ENCODE measurements at places on chromosomes 2 and 18.
A peak's percentile ranks its signal among the peaks of the same experiment; 100 is the strongest.

DNA sequence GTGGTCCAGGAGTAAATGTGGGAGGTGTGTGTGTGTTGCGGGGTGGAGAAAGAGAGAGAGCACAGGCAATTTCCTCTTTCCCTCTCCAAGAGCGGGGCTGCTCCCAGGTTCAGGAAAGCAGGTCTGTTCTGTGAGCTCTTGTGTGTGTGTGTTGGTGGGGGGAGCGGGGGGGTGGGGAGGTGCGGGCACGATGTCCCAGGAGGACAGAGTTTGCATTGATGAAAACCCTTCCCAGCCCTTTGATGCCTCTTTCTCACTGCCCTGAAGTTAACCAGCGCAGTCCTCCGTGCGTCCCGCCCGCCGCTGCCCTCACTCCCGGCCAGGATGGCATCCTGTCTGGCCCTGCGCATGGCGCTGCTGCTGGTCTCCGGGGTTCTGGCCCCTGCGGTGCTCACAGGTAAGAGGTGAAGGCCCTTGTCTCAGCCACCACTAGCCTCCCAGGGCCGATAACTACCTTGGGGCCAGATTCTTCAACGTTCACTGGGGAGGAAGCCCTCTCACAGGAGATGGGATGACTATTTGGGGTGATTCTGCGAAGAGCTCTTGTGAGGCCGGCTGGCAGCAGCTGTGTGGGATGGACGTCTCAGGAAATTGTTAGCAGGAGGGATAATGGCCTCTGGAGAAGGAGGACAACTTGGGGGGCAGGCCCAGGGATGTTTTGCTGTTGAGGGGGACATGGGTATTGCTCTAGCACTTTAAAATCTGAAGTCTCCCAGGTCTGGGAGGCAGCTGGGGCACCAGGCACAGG lies at the start of gene SNORC:
Gene SNORC (plus strand): TSS at position 247 of the 748 bp plus-strand sequence. CDS start 78 bp downstream, at position 325.
- DNase-seq: no peak

DNA sequence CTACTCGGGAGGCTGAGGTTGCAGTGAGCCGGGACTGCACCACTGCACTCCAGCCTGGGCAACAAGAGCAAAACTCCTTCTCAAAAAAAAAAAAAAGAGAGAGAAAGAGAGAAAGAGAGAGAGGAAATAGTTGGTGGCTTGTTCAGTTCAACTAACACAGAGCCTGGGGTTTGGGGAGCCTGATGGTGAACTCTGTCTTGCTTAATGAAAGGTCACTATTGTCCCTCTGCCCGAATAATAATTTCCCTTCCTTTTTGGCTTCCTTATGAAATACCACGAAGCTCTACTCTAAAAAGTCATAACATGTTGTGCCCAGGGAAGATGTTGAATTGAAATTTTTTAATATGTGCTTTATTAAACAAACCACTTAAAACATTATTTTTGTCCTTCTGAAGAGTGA lies 17.3 kb downstream of the BCL2 start:
- DNase-seq: peak; percentile 49

DNA sequence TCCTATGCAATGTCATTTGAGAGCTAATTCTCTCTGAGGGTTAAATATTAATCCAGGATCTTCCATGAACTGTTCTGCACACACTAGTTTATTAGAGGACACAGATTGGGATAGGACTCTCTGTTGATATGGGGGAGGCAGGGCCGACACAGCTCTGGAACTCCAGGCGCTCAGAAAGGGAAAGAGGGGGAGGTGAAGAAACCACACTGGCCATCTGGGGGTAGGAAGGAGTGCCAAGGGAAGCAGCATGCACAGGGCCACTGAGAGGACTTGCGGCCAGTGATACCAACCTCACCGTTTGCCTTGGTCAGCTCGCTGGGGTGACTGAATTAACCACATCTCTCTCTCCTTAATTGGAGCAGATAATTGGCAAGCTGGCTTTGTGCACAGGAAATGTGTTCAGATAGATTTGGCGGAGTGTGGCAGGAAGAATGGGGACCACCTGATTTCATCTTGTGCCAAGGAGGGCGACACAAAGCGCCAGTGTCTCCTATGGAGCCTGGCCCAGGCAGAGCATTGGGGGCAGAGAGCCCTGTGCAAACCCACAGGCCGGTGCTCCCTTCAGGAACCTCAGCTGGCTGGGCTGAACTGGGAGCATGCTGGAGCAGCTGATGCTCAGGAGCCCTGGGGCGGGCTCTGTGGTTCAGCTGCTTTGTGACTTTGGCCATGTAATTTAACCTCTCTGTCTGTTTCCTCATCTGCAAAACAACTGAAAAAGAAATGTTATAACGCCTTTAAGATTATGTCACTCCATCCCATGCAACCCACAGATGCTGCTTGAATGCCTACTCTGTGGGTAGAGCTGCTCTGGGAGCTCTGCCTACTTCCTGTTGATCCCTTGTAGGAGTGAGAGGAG lies 114.7 kb upstream of the STON1 start:
- DNase-seq: peak; percentile 62

DNA sequence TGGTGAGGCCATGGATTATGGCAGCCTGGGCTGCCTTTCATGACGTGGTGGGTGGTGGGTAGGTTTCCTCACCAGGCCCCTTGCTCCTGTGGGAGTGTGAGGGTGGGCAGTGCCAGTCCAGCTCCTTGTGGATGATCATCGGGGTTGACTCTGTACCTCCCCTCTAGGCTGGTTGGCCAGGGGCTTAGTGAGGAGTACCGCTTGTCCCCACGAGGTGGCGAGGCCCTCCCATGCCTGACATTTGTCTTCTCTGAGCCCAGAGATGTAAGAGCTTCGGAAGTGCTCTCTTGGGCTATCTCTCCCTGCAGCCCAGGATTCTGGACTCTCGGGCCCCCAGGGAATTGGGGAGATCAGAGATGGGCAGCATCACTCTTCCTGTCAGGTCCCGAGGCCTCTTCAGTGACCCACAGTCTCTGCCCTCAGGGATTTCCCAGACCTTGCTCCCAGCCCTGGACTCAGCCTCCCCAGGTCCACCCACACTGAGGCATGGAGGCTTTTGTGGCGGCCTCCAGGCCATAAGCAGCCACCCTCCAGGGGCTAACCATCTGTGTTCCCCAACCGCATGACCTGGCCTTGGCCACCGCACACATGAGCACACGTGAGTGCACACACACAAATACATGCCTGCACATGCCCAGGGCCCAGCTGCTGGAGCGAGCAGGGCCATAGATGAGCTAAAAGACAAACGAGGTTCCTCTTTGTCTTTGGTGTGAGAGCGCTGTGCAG lies 6.5 kb downstream of the SPR start:
- DNase-seq: peak; percentile 64

- DNase-seq: no peak
These were observed 7.0 kb downstream of the MLPH start for GRCh38 chr2:237494066-237494465.

DNA sequence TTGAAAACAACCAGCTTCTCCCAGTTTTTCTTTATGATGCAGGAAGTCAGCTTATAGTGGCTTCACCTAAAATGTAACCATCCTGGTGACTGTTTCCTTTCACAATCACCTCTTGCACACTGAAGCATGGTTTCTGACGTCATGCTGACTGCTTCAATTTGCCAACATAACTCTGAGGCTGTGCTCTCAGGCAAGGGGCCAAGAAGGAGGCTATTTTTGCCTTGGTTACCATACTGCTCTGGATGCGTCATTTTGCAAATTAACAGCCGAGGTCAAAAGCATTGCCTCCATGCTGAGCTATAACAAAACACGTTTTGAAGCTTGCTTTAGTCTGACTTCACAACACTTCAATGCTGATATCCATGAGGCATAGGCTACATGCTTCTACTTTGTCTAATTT lies 397.8 kb downstream of the METTL4 start:
- peak; percentile 5 for DNase-seq

- DNase-seq: no peak
These were observed 8.1 kb upstream of the PSTPIP2 start for GRCh38 chr18:46080156-46080555.

GRCh38 chr2:28522481-28522880 lies 26.6 kb downstream of the PLB1 start:
- DNase-seq: no peak

DNA sequence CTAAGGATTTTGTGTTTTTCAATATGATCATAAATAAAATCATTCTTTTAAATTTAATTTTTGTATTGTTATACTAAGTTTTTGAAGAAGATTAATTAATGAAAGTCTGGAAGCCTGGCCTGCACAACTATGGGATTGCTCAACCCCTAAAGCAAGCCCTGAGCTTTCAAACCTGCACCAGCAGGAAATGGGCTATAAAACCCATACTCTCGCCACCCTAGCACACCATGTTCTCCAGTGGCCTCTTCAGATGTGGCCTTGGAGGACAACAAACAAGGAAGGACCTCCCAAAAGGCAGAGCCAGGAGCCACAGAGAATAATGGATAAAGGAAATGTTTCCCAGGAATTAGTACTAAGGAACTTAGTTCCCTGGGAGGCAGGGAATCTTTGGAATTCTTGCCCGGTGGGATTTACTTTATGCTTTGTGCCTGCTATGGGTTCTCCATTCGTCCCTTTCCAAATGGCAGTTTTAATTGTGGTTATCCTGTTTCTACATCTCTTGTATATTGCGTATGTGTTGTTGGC lies 212.5 kb downstream of the ZFP36L2 start:
- no peak for DNase-seq

DNA sequence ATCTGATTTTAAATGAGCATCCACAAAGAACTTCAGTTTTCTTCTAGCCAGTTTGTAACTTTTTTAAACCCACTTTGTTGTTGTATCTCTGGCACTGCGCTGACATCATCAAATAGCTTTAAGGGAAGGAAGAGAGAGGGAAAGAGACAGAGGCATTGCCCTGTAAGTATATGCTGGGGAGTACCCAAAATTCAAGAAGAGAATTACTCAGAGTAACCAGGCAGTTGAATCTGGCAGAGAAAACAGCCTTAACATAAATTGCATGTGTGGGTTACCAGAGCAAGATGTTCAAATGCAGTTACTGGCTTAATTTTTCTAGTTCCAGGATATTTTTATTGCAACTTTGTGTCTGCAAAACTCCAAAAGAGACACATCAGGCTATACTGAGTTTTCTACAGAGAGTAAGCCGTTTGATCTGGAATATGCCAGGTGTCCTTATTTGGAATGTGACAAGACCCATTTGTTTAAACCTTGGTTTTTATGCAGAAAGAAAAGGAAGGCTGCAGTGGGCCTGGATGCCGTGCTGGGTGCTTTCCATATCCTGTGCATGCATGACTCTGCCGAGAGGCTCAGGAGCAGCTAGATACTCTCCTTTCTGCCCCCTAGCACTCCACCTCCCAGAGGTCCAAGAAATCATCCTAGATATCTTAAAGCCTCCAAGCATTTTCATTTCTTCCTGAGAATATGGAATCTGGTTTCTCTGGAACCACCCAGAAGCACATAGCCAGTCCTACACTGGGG lies 93.7 kb downstream of the MAPRE2 start:
- DNase-seq: no peak

DNA sequence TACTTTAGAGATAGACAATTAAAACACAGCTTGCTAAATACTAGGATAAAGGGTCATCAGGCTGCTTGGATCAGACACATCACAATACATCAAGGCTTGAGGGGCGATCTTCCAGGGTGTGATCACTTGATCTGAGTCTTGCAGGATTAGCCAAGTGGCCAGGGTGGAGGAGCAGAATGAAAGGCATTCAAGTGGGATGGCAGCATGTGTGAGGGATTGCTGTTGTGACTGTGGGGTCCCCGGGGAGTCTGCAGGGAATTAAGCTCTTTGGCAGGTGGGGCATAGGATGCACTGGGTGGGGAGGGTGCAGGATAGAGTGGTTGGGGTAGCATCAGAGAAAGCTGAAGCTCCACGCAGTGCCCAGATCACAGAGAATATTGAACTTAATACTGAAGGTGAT lies 58.0 kb upstream of the TMEM163 start:
- DNase-seq: no peak

DNA sequence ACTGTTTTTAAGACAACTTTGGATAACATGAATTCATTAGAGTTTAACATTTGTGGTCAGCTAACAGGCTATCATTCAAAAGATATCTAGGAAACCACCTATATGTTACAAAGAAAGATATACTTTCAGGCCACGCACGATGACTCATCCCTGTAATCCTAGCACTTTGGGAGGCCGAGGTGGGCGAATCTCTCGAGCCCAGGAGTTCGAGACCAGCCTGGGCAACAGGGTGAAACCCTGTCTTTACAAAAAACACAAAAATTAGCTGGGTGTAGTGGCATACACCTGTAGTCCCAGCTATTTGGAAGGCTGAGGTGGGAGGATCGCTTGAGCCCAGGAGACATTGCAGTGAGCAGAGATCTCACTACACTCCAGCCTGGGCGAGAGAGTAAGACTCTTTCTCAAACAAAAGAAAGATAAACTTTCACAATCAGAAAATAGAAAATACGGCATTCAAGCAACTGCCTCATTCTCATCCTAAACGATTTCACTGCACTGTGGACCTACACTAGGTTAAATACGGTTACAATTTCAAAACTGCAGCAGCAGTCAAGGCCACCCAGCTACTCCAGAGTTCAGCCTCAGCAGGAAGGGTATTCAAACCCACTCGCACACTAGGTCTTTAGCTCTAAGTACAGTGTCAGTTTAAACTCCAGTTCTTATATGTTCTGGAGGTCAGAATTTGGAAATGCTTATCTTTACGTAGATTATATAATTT lies 250.0 kb upstream of the SLC39A10 start:
- DNase-seq: no peak

- DNase-seq: no peak
These were observed 248.7 kb downstream of the SOX11 start for GRCh38 chr2:5940596-5941535.

GRCh38 chr18:56353663-56354260 lies 284.6 kb downstream of the TXNL1 start:
- DNase-seq: no peak

DNA sequence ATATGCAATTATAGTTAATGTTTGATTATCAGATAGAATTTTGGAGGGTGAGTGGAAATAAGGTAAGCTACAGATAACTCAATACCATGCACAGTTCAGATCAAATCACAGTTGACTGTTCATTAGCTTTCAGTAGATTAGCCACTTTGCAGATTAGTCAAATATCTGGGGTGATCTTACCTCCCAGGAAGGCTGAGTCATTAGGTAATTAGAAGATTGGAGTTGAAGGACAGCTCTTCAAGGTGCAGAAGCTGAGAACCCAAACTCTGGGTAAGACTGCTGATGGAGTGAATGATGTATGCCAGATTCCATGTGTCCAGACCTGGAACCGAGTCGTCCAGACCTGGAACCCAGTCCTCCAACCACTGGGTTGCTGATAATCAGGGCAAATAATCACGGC lies 262.8 kb upstream of the UBE2E3 start:
- no peak for DNase-seq

- DNase-seq: no peak
These were observed 738.6 kb downstream of the ERBB4 start for GRCh38 chr2:211800001-211800400.

DNA sequence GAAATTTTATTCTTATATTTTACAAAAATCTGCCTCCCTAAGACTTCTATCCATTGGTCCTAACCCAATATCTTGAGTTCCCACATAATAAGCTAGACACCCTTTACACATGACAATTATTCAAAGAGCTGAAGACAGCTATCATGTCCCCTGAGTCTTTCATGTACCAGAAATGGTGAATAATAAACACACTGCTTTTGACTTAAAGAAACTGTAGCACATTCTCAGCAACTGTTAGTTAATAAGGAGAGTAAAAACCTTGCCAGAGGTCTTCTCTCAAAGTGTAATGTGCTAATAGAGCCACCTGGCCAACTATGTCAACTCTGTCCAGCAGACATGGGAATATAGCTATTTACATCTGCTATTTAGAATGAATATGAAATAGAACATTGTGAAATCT lies 109.7 kb upstream of the ARL5A start:
- no peak for DNase-seq
